GM03348 (cell line): ENCODE measurements at places on chromosomes 2 and 18.

GRCh38 chr2:172234716-172235691 is 132.3 kb upstream of the DLX2 start:
- peak; percentile 37 for DNase-seq

- no peak for DNase-seq
Observed at GRCh38 chr18:40235836-40236235, 1719.2 kb upstream of the PIK3C3 start.

- no peak for DNase-seq
Observed at GRCh38 chr18:1308686-1309085, 404.0 kb downstream of the ADCYAP1 start.

- peak; percentile 42 for DNase-seq
Observed at GRCh38 chr2:84395820-84396219, 63.3 kb downstream of the SUCLG1 start.

- DNase-seq, result no peak
Observed at GRCh38 chr2:181142514-181142913, 162.1 kb downstream of the UBE2E3 start.

DNA sequence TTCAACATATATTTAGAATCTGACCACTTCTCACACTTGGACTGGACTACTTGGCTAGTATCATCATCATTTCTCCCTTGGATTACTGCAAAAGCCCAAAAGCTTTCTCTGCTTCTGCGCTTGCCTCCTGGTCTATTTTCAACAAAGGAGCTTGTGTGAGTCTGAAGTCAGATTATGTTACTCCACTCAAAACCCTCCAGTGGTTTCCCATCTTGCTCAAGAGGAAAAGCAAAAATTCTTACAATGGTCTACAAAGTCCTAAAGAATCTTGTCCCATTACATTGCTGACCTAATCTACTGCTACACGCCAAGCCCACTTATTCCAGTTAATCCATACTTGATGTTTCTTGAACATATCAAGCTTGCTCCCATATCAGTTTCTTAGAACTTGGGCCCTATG is 9.6 kb downstream of the PREPL start:
- DNase-seq, result no peak

GRCh38 chr2:145771525-145771924 is 1251.6 kb upstream of the ZEB2 start:
- DNase-seq, result no peak
